Stimulated activated CD8-positive, alpha-beta memory T cell treated with anti-CD3 and anti-CD28 coated beads, Interleukin-7, amount 100 ng/mL, for 4 hours (primary cell): ENCODE measurements at places on chromosomes 3 and 15.

DNA sequence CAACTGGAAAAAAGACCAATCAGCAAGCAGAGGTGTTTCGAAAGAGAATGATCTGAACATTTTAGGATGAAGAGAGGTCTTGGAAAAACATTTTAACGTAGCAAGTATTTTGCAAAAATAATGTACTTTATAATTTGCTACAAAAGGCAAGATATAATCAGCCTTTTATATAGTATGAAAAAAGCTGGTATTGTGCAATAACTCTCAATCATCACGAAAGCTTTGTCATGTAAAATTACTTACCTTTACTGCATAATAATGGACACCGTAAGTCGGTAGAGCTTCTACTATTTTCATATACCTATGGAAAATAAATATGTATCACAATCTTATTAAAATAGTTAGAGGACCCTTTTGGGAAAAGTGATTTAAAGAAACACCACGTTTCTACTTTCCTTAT is 95.7 kb upstream of the LMOD3 start:
- no peak for DNase-seq

GRCh38 chr15:79779746-79780145 is 117.1 kb downstream of the MTHFS start:
- no peak for DNase-seq

DNA sequence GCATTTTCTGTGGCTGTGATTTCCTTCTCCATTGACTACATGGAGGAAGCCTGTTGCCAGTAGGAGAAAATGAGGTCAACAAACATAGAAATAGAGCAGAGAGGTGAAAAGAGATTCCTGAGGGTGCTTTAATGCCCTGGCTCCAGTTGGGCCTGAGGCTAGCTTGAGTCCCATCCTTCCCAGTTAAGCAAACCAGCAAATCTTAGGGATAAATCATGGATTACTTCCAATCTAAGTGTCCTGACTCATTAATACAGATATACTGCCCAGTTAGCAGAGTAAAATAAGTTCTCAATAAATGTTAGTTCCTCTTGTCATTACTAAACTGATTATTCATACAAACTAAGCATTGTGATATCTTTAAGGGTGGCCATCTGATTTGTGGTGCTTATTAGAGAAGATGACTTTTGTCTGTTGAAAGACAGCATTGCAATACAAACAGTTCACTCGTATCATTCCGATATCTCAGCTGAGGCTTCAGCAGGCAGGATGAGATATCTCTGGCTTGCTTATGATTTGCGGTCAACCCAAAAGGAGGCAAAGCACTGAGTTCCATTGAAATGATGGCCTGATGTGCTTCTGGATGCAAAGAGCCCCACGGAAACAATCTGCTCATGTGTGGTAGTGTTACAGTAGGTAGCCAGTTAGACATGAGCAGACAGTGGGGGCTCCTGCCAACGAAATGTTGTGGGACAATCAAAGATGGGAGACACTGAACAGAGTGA is 6.6 kb upstream of the STARD5 start:
- no peak for DNase-seq

DNA sequence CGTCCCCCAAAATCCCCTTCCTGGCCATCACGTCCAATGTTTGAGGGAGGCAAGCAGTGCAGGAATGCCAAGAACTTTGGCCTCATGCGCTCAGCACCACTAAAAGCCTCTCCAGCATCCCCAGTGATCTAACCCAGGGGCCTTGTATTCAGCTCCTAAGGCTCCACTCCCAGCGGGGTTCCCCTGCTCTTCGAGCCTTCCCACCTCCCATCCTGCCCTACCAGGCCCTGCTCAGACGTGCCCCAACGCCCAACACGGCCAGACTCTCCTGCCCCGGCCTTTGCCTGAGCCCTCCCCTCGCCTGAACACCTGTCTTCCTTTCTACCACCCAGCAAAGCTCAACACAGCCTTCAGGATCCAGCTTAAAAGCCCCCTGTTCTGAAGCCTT is 30.5 kb downstream of the PLXND1 start:
- no peak for DNase-seq

- no peak for DNase-seq
Measured at GRCh38 chr15:52857937-52858781, 68.0 kb upstream of the ONECUT1 start.

DNA sequence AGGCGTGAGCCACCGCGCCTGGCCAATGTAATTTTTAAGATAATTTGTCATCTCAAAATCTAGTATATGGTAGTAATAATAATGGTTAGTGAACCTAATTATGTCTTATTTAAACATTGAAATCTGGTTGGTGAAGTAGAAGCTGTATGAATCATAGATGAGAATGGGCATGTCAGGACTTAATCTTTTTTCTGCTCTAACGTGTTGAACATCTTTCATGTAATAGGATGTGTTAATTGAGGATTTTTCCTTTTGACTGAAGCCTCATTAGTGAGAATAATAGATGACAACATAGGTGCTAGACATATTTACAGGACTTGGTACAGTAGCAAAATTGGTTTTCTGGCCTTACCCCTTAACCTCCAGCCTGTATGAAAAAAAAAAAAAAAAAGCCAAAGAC is 835.6 kb downstream of the IGSF11 start:
- no peak for DNase-seq

- no peak for DNase-seq
Measured at GRCh38 chr15:39685999-39686613, 96.5 kb downstream of the FSIP1 start.

DNA sequence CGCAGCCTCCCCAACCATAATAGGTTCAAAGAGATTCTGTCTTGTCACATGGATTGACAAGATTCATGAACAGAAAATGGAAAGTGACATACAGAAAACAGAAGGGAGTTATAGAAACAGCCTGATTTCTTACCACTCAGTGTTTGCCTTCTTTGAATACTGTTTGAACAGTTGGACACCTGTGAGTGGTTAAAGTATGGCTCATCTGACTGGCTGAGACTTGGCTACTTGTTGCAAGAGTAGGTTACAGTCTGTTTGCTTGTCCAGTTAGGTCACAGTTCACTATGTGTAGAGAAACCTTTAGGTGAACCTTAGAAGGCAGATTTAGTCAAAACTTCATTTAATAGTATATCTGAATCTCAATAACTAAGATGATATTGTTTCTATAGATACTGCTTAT is 1003.9 kb upstream of the EPHA6 start:
- no peak for DNase-seq

DNA sequence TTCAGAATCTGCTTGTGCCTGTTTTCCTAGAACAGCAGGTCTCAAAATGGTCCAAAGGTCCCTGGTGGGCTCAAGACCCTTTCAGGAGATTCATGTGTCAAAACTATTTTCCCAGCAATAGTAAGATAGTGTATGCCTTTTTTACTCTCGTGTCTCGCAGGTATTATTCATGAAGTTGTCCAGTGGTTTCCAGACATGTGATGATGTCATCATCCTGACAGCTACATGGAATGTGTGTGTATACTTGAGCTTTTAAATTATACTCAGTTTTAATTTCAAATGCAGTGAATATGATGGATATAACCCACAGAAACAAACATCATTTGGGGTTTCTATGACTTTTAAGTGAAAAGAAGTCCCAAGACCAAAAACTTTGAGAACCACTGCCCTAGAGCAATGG is 288.6 kb downstream of the NTRK3 start:
- DNase-seq, result no peak

DNA sequence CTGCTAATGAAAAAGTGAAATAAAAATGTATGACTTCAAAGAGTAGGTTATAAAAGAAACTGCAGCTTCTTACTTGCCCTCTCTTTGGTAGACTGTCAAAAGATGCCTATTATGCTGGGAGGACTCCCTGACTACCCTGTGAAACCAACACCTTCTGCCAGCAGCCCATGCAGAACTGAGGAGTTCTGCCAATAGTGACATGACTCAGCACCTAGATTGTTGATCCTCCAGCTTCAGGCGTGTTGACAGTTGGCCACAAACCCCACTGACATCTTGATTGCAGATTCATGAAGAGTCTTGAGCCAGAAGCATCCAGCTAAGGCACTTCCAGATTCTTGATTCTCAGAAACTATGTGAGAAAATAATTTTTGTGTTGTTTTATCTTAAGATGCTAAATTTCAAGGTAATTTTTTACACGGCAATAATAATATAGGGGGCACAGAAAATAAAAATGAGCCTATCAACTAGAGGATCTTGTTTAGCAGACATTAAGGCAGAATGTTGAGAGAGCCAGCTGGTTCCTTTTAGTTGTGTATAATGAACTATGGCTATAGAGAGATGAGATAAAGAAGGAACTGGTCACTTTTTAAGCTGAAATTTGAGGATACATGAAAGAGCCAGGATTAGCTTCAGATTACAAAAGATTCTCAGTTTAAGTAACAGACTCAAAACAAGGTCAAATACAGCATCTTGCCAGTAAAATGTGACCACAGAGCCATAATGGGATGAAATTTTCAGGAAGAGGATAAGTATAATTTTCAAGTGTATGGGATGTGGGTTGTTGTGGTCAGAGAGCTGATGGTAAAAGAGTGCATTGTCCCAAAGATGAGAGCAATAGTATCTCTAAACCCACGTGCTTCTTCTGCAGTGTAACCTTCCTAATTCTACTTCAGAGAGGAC is 588.7 kb upstream of the CBLB start:
- no peak for DNase-seq
